ENCODE measurements at places on chromosomes 1 and 21.

- DNase-seq, result no peak
Observed at GRCh38 chr1:54781023-54781723, 16.9 kb upstream of the PARS2 start.

DNA sequence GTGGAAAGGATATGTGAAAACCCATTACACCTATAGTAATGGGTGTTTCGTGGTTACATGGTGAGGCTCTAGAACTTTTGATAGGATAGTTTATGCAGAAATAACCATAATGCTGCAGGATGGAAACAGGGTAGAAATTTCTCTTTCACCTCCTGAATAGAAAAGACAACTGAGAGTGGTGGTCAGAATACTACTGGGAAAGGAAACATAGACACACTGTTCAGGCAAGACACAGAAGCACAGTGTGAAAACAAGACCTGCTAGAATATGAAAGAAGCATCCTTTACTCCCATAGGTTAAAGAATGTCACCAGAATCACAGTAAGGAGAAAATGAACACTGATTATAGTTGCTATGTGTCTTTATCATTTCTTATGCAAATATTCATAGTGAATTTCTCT, 496.6 kb downstream of the DPYD start:
- no peak for DNase-seq

DNA sequence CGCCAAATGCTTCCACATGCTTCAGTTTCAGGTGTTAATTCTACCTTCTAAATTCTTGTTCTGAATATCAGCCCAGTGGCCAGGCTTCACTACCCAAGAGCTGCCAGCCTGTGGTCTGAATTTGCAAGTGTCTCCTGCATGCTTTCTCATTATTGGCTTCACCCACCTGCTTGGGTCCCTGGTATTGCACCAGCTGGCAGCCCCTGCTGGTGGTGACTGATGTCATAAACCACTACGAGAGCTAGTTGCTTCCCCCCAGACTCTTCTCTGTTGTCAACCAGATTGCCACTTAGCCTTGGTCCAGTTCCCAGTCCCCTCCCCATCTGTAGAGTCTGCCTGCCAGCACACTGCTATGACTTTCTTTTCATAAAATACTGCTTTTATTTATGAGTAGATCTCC, 197.7 kb upstream of the DUSP10 start:
- DNase-seq, result peak; percentile 69

- DNase-seq, result peak; percentile 94
Observed at GRCh38 chr1:60911966-60912697, 170.2 kb upstream of the NFIA start.

- no peak for DNase-seq
Observed at GRCh38 chr1:181872562-181872961, 188.9 kb downstream of the ZNF648 start.

- DNase-seq, result no peak
Observed at GRCh38 chr1:226645279-226645976, 93.7 kb downstream of the ITPKB start.

GRCh38 chr1:86472767-86473166, 4.0 kb downstream of the CLCA1 start:
- no peak for DNase-seq

DNA sequence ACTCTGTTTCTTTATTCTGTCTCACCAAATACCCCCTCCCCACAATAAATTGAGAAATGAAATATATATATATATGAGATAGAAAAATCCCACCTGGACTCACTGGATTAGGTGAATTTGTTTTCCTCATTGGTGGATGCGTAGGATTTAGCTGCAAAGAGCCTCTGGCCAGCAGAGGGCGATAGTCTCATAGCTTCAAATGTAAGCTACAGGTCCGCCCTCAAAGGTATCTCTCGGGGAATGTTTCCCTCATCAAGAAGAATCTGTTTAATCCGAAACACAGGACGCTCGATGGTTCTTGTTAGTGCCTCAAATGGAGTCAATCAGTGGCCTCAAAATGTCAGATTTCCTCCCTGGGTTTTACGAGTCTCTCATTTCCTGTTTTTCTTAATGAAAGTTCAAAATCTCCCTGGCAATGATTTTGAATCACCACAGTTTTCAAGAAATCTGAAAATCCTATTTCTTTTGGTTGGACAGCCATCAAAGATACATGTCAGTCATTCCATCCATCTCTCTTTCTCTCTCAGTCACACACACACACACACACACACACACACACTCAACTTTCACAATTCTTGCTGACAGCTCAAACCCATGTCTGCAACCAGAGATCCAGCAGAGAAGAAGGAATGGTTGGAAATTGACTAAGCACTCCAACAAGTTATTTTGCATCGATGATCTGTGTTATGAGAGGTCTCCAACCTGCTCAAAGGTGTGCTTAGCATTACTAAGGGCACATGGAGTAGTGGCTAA, 13.9 kb upstream of the CAMK1G start:
- DNase-seq, result no peak

DNA sequence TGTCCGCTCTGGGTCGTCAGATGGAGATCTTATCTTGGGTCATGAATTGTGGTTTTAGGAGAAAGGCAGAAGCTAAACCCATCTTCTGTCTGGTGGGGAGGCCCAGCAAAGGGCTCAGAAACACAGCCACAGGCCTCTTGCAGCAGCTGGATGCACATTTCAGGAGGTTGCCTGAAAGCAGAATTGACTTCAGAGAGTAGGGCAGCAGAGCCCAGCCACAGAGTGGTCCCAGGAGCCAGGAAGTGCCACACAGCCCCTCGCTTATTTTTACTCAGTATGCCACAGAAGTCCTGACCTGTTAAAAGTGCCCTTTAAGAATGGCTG, 8.3 kb upstream of the RIPK4 start:
- DNase-seq, result no peak

DNA sequence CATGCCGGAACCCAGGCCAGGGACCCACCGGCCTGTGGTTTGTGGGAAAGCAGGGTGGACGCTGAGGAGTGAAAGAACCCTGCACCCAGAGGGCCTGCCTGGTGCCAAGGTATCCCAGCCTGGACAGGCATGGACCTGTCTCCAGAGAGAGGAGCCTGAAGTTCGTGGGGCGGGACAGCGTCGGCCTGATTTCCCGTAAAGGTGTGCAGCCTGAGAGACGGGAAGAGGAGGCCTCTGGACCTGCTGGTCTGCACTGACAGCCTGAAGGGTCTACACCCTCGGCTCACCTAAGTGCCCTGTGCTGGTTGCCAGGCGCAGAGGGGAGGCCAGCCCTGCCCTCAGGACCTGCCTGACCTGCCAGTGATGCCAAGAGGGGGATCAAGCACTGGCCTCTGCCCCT, 18.5 kb downstream of the CSF1 start:
- no peak for DNase-seq

DNA sequence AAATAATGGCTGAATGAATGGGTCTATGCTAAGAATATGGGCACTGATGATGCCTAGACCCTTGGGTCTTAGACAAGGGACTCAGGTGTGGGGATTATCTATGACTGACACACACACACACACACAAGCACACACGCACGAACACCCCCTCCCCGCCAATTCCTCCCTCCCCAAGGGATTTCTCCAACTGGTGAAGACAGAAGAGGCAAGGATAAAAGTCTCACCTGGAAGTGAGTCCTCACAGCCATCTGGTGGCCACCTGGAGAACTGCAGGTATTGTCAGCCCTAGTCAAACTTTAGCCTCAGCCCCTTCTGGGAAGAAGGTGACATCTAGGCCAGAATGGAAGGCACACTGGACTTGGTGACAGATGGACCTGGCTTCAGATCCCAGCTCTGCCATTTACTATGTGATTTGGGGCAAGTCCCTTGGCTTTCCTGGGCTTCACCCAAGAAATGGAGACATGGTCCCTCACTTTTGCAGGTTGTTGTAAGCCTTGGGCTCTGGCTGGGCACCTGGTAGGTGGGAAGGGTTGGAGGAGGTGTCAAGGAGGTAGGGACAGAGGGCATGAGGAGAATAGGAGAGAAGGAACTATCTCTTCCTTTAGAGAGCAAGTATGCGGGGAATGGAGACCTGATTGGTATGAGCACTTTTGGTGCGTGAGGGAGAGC, 4.0 kb upstream of the GPR3 start:
- DNase-seq, result no peak

DNA sequence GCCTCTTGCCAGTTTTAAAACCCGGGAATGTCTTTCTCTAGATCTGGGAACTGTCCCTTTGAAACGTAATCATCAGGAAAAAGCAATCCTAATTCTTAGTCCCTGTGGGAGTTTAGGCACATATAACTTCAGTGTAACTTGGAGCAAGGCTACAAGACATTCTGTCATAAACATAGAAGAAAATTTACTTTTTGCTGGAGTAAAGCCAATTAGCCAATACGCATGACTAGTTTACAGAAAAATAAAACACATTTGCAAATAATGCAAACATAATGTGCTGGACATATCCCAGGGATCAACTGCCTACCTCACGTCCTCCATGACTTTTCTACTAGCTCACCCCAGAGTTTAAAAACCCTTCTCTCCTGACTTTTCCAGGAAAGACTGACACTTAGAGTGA, 970.6 kb downstream of the MRPL39 start:
- DNase-seq, result no peak

DNA sequence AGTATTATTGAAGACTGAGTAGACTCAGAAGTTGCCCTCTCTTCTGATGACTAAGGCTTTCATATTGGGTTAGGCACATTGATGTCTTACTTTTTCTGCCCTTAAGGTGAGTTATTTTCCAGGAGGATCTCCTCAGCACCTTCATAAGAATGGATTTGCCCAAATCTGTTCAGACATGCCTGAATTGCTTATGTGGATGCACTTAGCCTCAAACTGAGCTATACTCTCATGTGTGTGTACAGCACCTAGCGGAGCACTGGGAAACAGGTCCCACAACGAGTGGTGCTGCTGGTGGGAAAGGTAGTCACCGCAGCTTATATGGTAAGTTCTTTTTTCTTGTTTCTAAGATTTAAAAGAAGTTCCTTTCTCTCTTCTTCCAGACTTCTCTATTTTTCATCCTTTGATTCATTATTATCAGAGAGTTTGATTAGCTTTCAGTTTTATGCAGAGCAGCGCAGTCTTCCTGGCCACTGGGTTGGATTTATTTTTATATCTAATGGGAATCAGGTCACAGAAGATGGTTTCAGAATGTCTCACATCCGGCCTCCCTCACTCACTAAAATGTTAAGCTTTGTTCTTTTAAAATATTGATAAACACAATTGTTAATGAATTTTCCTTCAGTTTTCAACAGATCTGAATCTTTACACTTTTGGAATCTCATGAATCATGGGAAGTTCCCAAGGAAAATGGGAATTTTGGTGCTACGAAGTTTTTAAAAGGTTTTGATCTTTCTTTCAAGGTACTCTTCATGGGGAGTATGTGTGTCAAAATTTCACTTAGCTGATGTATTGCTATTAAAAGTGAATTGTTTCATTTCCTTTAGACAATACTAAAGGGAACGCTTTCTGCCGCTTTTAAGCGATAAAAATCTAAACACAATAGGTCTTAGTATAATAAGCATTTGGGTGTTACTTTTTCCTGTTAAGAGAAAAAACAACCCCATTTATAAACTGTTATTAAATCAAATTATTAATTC, 58.5 kb downstream of the EXTL2 start:
- DNase-seq, result no peak

- no peak for DNase-seq
Observed at GRCh38 chr21:44514218-44514520, 25.8 kb downstream of the KRTAP10-1 start.

GRCh38 chr1:54845772-54846171, 41.2 kb downstream of the DHCR24 start:
- no peak for DNase-seq

DNA sequence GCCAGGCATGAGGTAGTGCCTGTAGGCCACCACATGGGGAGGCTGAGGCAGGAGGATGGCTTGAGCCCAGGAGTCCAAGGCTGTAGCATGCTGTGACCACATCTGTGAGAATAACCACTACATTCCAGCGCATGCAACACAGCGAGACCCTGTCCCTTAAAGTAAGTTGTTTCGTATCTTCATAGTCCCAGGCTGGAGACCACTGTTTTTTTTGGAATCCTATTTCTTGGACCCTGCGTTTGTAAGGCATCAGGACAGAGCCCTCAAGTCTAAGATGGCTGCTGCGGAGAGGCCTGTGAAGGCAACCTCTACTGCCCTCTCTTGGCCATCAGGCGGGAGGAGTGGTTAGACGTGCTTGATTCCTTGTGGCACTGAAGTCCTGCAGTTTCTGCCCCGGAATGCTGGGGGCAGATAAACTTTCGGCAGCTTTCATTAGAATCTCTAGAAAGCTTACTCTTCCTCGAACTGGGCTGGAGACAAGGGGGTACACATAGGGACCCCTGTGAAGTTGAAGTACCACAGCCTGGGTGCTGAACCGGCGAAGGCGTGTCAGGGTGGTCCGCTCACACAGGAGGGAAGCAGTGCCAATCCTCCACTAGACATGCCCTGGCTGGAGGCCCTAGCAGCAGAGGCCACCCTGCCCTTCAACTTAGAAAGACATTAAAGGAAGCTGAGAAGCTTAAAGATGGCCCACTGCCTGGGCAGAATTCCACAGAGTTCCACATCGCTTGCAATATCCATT, 36.6 kb downstream of the RABIF start:
- no peak for DNase-seq

- DNase-seq, result peak; percentile 16
Observed at GRCh38 chr1:167533851-167534300, 15.5 kb upstream of the CD247 start.

DNA sequence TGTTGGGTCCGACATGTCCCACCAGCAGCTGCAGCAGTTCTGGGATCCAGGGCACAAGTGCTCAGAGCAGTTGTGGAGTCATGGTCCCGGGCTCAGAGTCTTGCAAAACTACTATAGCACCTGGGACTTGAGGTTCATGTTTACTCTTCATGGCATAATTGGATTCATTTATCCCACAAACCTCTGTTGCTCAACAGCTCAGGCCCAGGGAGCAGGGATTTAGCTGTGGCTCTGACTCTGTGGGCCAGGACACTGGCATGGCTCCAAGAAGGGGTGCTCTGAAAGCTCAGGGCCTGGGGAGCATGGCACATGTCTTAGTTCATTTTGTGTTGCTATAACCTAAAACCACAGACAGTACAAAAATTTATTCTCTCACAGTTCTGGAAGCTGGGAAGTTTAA, 626.7 kb upstream of the ADGRL2 start:
- DNase-seq, result no peak

- DNase-seq, result no peak
Observed at GRCh38 chr1:168792142-168792541, 63.1 kb upstream of the DPT start.

DNA sequence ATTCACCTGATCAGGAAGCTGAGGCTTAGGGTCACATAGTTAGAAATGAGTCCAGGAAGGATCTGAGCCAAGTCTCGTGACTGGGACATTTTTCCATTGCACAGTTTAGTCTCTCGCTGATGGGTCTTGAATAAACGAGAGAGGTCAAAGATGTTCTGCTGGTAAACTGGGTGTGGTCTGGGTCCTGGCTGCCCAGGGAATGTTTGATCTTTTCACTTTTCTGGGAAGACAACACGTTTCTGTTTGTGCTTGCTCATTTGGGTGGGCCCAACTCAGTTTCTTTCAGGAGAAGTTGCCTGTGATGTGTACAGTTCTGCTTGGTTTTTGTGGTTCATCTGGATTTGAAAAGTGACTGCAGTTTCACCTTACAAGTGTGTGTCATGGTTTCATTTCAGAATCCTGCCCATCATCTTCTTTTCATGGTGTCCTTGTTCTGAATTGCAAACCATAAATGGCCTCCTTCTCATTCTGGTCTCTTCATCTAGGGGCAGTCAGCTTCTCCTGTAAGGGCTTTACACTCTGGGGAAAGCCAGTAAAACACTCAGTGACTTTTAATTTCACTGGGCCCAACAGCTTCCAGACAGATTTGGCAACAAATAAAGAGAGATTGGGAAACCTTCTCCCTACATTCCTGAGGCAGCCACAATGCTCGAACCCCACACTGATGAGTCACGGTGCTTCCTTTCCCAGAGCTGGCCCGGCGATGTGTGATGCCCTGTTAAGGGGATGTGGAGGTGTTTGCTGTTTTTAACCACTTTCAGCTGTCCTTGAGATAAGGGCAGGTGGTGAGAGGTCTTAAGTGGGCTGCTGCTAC, 7.2 kb upstream of the TACSTD2 start:
- no peak for DNase-seq

- no peak for DNase-seq
Observed at GRCh38 chr21:45488931-45489721, 53.1 kb downstream of the SLC19A1 start.
